Stimulated activated CD4-positive, alpha-beta T cell treated with anti-CD3 and anti-CD28 coated beads, Interleukin-15, amount 100 ng/mL, for 1 hour (primary cell): ENCODE measurements at places on chromosomes 3 and 15.

GRCh38 chr3:94614192-94614591, 551.3 kb downstream of the NSUN3 start:
- no peak for DNase-seq

DNA sequence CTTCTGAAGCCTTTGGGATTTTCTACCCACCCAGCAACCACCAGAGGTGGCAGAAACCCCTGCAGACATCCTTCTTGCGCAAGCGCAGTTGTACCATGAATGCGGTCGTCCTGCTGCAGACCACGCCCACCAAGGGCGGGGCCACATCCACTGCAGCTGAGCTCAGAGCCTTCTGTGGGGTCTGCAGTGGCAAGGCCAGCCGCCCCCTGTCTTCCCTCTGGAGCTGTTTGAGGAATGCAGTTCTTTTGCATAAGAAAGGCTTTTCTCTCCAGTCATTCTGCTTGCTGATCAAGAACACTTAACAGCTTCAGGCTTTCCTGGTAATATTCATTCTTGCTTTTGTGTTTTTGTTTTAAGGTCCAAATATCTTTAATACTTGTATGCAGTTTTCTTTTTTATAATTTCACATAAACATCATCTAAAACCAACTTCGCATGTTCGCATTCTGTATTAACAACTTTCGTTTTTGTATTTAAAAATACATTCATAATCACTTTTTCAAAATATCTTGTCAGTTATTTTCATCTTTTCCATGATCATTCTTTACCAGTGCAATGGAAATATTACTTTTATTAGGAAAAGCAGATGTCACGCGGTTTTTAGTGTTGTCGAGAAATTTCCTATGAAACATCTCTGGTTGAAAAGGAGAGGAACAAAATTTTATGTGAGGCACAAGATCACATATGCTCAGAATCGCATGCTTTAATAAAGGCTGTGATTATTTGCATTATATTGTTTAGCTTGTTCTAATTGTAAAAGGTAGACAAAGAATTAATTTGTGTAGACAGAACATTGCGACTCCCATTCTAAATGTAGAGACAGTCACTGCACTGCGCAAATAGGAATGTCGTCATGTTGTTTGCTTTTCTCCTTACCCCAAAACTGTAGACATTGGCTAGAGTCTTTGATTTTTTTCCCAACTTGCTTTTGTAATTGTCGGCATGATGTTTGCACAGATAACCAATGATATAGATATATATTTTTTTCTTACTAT, 98.1 kb upstream of the SNRPN start:
- DNase-seq, result no peak

- DNase-seq, result no peak
These were observed 56.4 kb downstream of the TRIM69 start for GRCh38 chr15:44792715-44793114.

- no peak for DNase-seq
These were observed 16.5 kb downstream of the ANXA2 start for GRCh38 chr15:60381148-60381788.

- no peak for DNase-seq
These were observed 14.8 kb upstream of the ZBTB20 start for GRCh38 chr3:115161866-115162265.

DNA sequence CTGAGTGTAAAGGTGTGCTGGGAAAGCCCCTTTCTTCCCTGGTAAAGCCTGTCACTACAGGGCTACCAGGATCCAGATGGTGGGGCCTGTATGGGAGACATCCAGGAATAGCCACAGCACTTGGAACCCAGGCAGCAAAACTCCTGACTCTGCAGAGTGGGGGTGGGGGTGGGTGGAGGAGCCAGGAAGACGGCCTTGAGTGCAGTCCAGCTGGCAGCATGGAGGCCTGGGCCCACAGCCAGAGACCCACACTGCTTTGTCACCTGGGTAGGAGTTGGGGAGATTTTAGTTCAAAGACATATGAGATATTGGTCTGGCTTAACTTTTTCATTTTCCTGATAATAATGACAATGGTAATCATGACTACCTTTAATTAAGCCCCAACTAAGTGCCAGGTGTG, 116.7 kb upstream of the MRPS22 start:
- no peak for DNase-seq

DNA sequence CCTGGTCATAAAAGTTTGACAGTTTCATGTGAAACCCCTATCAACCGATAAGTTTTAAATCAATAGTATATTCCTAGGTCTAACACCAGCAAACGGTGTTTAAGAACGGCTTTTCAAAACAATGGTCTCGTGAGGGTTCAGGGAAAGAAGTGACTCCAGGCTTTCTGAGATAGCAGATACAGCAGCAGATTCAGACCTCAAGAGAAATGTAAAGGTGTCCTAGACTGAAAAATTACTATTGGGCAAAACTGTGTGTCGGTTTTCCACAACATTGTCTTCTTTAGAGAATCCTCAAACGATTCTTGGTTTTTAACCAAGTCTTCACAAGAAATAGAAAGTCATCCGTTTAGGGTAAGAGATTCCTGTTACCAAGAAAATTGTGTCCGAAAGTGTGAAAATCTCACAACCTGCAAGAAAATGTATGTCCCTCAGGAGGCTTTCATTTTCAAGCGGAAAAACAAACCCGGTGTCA, 1.2 kb downstream of the SETD2 start:
- DNase-seq, result no peak

DNA sequence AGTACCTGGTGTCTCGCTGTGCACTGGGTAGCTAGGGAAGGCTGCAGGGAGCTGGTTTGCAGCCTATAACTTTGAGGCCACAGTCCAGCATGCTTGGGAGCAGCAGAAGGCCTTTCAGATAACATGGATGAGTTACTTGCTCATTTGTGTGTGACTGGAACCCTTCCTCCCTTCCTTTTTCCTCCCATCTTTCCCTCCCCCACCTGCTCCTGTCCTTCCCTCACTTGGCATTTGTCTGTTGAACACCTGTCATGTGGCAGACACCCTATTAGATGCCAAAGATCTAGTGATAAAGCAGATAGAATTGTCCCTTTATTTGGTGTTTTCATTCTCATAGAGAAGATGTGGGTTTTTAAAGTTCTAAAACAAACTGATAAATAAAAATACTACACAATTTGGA, 71.6 kb downstream of the LRTM1 start:
- DNase-seq, result no peak

GRCh38 chr3:5016211-5017161, 37.2 kb downstream of the BHLHE40 start:
- DNase-seq, result no peak

- DNase-seq, result no peak
These were observed 14.4 kb upstream of the BBX start for GRCh38 chr3:107508331-107508730.

GRCh38 chr15:39239562-39239961, 341.3 kb upstream of the THBS1 start:
- DNase-seq, result no peak
